ENCODE measurements at places on chromosomes 6 and 20.

- DNase-seq = no peak
These were observed 77.8 kb upstream of the TGM3 start for GRCh38 chr20:2217857-2218539.

GRCh38 chr6:100300221-100300736 lies 164.4 kb downstream of the SIM1 start:
- no peak for DNase-seq

- no peak for DNase-seq
These were observed 52.7 kb upstream of the PTGIS start for GRCh38 chr20:49620364-49621240.

GRCh38 chr6:101126501-101126900 lies 245.4 kb upstream of the ASCC3 start:
- no peak for DNase-seq

DNA sequence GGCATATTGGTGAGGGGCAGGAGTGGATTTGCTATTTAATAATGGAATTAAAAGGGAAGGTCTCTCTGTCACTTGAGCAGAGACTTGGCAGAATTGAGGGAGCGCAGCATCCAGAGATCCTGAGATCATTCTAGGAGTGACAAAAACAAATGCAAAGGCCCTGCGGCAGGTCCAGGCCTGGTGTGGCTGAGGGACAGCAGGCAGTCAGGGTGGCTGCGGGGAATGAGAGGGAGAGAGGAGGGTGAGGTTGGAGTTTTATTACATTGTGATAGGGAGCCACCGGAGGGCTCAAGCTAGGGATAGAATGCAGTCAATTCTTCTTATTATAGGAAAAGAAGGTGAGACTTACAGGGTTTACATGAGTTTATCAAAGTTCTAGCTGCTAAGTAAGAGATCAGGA lies 59.5 kb upstream of the PBOV1 start:
- DNase-seq = no peak

- DNase-seq = no peak
These were observed 161.1 kb upstream of the MCHR2 start for GRCh38 chr6:100155141-100155540.

- no peak for DNase-seq
These were observed 36.1 kb upstream of the NOL4L start for GRCh38 chr20:32621071-32621890.

DNA sequence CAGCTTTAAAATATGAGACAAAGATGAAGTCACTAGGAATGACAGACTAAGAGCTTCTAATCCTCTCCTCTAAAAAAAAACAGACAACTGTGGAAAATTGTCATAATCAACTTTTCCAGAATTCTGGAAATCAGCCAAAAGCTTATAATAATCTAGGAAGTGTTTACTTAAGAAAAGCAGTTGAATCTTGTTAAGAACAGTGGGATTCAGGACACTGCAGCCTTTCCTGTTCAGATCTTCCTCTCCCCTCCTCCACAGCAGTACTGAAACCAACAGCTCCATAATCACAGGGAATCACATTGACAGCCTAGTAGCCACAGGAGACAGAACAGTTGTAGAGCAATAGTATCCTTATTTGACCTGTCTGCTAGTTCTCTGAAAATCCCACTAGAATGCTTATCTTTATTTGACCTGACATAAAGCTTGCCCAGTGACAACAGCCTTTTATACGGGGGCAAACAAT lies 41.6 kb downstream of the IBTK start:
- no peak for DNase-seq

DNA sequence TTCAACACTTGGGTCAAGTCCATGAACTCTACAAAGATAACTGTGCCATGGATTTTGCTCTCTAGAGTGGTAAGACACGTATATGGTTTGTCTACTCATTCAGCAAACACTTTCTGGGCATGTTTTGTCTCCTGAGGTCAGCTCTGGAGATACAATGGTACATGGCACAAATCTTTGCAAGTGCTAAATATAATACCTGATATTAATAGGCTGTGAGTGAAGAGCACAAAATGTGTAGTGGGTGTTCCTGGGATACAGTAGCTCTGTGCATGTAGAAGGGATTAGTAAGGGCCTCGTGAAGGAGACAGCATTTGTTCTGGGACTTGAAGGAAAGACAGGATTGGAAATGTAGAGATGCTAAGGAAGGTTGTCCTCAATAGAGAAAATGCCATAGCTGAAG lies 360.9 kb downstream of the BCKDHB start:
- no peak for DNase-seq

DNA sequence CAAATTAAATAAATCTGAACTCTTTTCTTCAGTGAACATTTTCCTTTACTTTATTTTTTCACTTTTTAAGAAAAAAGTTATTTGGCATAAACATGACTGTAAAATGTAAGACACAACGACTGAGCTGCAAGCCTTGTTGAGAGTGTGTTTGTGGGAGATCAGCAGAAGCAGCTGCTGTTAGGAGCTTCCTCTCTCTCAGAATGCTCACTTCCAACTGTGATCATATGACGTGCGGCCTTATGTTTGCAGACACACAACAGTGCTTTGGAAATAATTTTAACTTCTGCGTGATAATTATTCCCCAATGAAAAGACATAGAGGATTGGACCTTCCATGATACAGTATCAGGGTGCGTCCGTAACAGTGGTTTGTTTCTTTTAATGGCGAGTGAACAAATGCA lies 104.0 kb downstream of the ARHGAP18 start:
- DNase-seq = no peak

GRCh38 chr6:78526432-78526831 lies 340.9 kb upstream of the IRAK1BP1 start:
- DNase-seq = no peak

DNA sequence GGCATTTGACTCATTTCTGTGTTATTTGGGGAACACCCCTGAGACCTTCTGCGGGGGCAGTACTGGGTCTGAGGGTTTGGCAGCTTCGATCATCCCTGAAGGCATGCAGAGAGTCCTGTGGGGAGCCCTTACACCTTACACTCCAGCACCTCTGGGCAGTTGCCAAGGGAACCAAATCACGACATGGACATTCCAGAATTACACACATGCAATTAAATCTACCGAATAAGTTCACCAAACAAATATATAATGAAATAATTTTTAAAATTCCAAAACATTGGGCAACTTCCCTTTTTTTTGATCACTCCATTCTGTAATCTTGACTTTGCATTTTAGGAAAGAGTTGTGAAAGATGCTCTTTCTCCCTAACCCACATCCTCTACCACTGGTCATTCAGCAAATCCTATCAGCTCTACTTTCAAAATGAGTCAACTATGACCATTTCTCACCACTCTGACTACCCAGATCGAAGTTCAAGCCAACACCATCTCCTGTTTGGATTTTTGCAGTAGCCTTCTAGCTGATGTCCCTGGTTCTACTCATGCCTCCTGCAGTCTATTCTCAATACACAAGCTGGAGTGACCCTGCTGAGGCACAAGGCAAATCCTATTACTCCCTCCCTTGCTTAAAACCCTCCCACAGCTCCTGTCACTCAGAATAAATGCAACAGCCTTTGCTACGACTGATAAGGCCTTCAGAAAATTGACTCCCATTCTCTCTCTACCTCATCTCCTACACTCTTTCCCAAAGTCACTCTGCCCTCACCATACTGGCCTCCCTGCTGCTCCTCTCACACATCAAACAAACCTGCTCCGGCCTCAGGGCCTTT lies 533.3 kb downstream of the HACE1 start:
- DNase-seq = no peak

- no peak for DNase-seq
These were observed 3.4 kb downstream of the ASF1A start for GRCh38 chr6:118897386-118897785.

- DNase-seq = no peak
These were observed 380.5 kb downstream of the TFAP2B start for GRCh38 chr6:51199105-51199552.

DNA sequence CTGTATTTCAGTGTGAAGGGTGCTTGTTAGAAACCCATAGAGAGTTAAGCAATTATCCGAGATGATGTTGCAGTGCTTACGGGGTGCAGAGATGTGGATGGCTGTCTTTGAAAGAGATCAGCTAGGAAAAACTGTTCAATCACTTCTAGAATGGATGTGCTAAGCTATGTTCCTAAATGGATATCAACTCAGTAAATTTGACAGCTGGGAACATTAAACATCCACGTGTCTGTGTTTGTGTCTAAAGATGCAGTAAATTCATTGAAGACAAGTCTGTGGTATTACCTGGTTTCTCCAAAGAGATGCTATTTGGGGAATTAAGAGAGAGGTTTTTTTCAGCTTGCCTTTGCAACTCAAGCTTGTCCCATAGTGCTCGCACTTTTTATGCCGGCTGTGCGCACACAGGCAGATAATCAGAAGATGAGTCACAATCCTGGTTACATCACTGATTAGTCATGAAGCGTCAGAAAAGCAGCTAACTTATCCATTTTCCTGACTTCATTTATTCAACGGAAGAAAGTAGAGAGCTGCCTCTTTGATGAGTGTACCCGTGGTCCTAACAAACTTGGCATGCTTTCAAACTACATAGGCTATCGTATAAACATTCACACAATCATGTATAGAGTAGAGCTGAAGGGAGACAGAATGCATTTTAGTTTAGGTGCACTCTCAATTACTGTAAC lies 691.7 kb upstream of the SLC35B3 start:
- DNase-seq = no peak

DNA sequence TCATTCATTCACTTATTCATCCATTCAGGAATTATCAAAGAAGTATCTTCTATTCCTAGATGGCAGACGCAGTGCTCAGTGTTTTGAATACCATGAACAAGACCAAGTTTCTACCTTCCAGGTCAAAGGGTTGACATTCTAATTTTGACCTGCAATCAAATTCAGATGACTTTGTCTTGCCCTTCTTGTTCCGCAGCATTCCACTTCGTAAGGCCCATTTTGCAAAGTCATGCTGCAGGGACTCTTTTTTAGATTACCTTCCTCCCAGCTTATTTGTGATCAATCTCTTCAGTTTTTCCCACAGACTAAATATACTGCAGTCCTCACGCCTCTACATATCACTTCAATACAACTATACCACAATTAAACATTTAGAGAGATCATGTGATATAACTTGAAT lies 7.1 kb upstream of the TAAR1 start:
- DNase-seq = no peak
